ENCODE measurements at places on chromosomes 3 and 15. TPM values are rescaled to one million over a fixed set of nuclear protein-coding genes. Genes with fewer than 3 reads are reported as not detected.

LMOD3 gene
- 0.09 TPM for total RNA-seq

CASR gene
- total RNA-seq = not detected

SLC2A2 gene
- not detected for total RNA-seq

IFT122 gene
- 49.7 TPM for total RNA-seq

TRPM1 gene
- total RNA-seq = not detected

MOBP gene
- 3.8 TPM for total RNA-seq

CCNB2 gene
- total RNA-seq = 0.80 TPM

FSTL1 gene
- 480 TPM for total RNA-seq

KLHL6 gene
- total RNA-seq = 4.7 TPM

BLM gene
- 0.85 TPM for total RNA-seq

LAMB2 gene
- total RNA-seq = 515 TPM

HTR3E gene
- not detected for total RNA-seq

TRA2B gene
- 104 TPM for total RNA-seq

ISLR gene
- 120 TPM for total RNA-seq

FSD2 gene
- not detected for total RNA-seq

MEGF11 gene
- total RNA-seq = 6.8 TPM

CLDN16 gene
- total RNA-seq = 0.53 TPM

C3orf85 gene
- total RNA-seq = not detected

AADACL2 gene
- total RNA-seq = not detected

CPEB1 gene
- total RNA-seq = 27.1 TPM

GUCA1C gene
- total RNA-seq = not detected

BFSP2 gene
- not detected for total RNA-seq

SLC22A13 gene
- 0.98 TPM for total RNA-seq

CKMT1A gene
- 0.36 TPM for total RNA-seq

CCR1 gene
- 16.5 TPM for total RNA-seq

GOLGA8Q gene
- total RNA-seq = 5.6 TPM

COL6A5 gene
- not detected for total RNA-seq

SHC4 gene
- 74.2 TPM for total RNA-seq

ISG20 gene
- 20.2 TPM for total RNA-seq

ZNF80 gene
- total RNA-seq = not detected

FBXO40 gene
- total RNA-seq = not detected

GP5 gene
- total RNA-seq = 0.09 TPM

ZNF385D gene
- 32.3 TPM for total RNA-seq

CKMT1B gene
- not detected for total RNA-seq

PLSCR5 gene
- not detected for total RNA-seq

TLR9 gene
- 1.1 TPM for total RNA-seq

Measured in sciatic nerve (tissue), 2 donors.